Upper lobe of left lung (tissue), 6 donors: ENCODE measurements at places on chromosomes 4 and X. TPM values are rescaled to one million over a fixed set of nuclear protein-coding genes. Genes with fewer than 3 reads are reported as not detected.

The ADH6 gene
- 1.3 TPM for total RNA-seq

The ESX1 gene
- not detected for total RNA-seq

The CUL4B gene
- total RNA-seq: 32.7 TPM

The WNK3 gene
- 1.0 TPM for total RNA-seq
